T-cell (primary cell): ENCODE measurements at places on chromosomes 5 and 9. TPM values are rescaled to one million over a fixed set of nuclear protein-coding genes. Genes with fewer than 3 reads are reported as not detected.

GRCh38 chr5:139844472-139845145 lies 49.0 kb downstream of the PSD2 start:
- no peak overlapping the region for H3K4me3 ChIP-seq
- DNase-seq = peak; percentile 81
- H3K4me1 ChIP-seq = no peaks in the 10 kb centered on the region
- H3K27me3 ChIP-seq = peaks cover 2% of the 10 kb centered on the region
- H3K36me3 ChIP-seq = no peaks in the 10 kb centered on the region

- no peak for DNase-seq
- no peaks in the 10 kb centered on the region for H3K36me3 ChIP-seq
- no peaks in the 10 kb centered on the region for H3K27me3 ChIP-seq
- no peak overlapping the region for H3K4me3 ChIP-seq
- H3K27ac ChIP-seq = no peak overlapping the region
Observed at GRCh38 chr9:110282018-110282738, 25.9 kb upstream of the TXN start.

- peaks cover 11% of the 10 kb centered on the region for H3K27me3 ChIP-seq
- peak overlapping the region; percentile 19 for H3K27ac ChIP-seq
- no peaks in the 10 kb centered on the region for H3K36me3 ChIP-seq
- DNase-seq = peak; percentile 17
- peak overlapping the region; percentile 42 for H3K4me3 ChIP-seq
Observed at GRCh38 chr9:69168709-69169217, 5.3 kb upstream of the TJP2 start.

OTP gene
- not detected for total RNA-seq
